ENCODE measurements at places on chromosomes 2 and 18.
A peak's percentile ranks its signal among the peaks of the same experiment; 100 is the strongest.

- no peak for DNase-seq
Measured at GRCh38 chr18:8359076-8359475, 250.2 kb upstream of the RAB12 start.

DNA sequence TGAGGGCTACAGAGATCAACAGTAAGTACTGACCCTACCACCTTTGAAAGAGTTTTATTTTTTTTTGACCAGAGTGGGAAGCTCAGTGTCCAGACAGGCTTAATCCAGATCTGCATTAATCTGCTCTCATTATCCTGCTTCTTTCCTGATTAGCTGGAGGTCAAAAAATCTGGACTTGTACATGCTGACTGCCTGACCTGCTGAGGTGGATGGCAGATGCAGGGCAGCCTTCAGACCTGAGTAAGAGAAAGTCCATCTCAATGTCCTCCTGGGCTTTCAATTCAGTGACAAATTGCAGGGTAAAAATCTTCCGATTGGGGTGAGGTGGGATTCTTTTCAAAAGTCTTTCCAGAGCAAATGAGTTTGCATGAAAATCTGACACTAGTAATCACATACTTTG, 998.8 kb upstream of the PIK3C3 start:
- DNase-seq = no peak

- DNase-seq = no peak
Measured at GRCh38 chr2:163558251-163559021, 177.4 kb downstream of the FIGN start.

DNA sequence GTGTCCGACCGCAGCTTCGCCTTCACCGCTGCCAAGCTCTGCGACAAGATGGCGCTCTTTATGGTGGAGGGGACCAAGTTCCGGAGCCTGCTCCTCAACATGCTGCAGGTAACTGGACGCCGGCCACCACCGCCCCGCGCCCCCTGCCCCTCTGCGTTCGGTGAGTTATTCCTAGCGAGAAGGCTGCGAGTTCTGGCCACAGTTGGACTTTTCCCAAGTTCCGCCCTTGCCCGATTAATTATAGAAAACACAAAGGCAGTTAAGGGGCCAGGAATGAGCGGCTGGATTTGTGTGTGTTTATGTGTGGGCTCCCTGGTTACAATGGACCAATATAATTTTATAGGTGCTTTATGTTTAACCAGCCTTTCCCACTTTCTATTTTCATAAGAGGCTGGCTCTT, 189.2 kb downstream of the SMAD7 start:
- DNase-seq = no peak

DNA sequence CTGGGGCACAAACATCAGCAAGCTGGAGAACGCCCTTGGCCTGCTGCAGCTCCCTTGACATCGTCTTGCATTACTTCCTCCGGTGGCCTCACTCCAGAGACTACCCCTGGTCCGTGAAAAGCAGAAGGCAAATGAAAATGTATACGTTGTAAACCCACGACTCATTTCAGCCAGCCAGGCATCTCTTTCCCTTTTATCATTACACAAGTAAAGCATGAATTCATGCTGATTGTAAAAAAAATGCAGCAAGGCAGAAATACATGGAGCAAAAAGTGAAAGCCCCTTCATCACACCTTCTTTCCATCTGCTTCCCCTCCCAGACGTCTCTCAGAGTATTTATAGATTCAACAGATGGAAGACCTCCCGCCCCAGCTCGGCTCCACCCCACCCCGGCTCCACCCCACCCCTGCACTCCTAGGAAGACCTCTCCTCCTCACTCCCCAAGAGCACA, 41.6 kb upstream of the RALBP1 start:
- no peak for DNase-seq

- peak; percentile 14 for DNase-seq
Measured at GRCh38 chr2:232448304-232448690, 7.7 kb upstream of the ALPI start.

GRCh38 chr2:231359441-231359840, 36.1 kb upstream of the B3GNT7 start:
- DNase-seq = no peak

DNA sequence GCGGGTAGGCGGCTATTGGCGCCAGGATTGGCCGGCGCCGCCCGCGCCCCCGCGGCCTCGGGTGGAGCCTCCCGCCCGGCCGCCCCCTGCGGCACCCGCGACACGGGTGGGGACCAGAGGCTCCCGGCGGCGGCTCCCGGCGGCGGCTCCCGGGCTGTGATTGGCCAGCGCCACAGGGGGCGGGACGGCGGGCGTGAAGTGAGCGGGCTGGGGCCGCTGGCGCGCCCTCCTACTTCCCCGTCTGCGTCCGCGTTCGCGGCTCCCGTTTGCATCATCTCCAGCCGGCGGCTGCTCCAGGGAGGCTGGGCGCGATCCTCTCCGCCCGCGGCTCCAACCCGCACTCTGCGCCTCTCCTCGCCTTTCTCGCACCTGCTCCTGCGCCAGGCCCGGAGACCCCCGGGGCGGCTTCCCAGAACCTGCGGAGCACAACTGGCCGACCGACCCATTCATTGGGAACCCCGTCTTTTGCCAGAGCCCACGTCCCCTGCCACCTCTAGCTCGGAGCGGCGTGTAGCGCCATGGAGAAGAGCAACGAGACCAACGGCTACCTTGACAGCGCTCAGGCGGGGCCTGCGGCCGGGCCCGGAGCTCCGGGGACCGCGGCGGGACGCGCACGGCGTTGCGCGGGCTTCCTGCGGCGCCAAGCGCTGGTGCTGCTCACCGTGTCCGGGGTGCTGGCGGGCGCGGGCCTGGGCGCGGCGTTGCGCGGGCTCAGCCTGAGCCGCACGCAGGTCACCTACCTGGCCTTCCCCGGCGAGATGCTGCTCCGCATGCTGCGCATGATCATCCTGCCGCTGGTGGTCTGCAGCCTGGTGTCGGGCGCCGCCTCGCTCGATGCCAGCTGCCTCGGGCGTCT, at the start of gene SLC1A4:
Gene SLC1A4, plus strand, starts transcription at position 274 of the 856 bp plus-strand sequence. Its CDS starts 245 bp downstream, at position 519.
- DNase-seq = peak; percentile 88
